Iris pigment epithelial cell (primary cell): ENCODE measurements at places on chromosomes 4 and X.

- no peak for DNase-seq
These were observed 30.1 kb downstream of the PDHA2 start for GRCh38 chr4:95869961-95870500.

GRCh38 chr4:48665555-48666186 is 114.4 kb downstream of the FRYL start:
- DNase-seq = peak; percentile 29

DNA sequence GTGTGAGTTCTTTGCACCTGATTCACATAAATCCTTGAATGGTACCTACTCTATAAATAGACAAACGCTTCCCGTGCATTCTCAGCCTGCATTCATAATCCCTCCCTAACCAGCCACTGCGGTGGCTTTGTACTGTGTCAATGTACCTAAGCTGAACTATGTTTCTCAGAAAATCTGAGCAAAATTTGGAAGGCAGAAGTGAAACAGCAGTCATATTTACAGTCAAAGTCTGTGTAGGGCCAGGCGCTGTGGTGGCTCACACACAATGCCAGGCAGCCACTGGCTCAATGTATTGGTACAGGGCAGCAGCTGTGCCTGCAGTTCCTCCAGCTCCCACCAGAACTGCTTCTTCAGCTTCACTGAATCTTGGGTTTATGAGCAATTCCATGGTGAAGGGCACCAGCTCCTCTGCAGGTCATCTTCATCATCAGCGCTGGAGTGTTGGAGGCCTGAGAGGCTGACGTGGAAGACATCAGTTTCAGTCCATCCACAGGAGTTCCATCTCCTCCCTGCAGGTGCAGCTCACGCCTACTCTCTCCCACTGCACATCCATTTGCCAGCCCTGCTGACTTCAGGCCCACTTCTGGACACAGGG is 32.3 kb upstream of the IRF2 start:
- no peak for DNase-seq

DNA sequence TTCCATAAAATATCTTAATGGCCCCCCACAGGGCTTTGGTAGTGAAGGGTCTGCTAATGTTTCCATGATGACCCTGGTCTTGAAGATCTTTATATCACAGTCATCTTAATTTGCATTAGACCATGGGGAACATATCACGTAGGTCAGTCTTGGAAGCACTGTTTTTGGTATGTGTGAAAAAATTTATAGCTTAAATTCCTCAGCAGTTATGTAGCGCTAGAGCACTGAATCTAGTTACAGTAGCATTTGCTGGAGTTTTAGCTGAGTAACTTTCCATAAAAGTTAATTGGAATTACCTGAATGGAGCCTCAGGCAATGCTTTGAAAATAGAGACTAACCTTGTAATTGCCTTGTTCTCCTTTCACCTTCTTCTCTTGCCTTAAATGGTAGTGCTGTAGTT is 648.8 kb downstream of the IQCM start:
- DNase-seq = peak; percentile 28

DNA sequence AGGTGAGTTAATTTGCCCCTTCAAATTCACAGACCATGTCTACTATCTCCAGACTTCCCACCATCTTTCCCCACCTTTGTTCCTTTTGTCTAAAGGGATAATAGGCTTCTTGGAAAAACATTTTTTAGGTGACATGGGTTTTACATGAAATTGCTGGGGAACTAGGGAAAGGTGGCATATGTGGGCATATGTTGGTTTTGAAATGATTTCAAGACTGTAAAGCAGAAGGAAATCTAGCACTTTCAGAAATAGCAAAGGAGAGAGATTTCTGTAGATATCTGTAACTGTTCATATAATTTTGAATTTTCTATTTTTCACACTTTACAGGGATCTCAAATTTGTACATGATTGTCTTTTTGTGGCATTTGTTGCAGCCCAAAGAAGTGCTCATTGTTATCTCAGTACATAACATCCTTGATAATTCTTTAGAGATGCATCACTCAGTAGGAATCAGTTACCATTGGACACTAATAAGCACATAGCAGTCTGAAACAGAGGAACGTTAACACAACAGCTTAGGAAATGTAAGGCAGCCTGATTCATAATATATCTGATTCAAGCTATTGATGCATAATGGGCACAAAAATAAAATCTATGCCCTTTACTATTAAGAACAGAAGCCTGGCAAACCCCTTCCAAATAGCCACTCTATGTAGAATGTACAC is 659.7 kb downstream of the CENPC start:
- peak; percentile 1 for DNase-seq

GRCh38 chrX:872090-872489 is 241.5 kb downstream of the SHOX start:
- DNase-seq = no peak

DNA sequence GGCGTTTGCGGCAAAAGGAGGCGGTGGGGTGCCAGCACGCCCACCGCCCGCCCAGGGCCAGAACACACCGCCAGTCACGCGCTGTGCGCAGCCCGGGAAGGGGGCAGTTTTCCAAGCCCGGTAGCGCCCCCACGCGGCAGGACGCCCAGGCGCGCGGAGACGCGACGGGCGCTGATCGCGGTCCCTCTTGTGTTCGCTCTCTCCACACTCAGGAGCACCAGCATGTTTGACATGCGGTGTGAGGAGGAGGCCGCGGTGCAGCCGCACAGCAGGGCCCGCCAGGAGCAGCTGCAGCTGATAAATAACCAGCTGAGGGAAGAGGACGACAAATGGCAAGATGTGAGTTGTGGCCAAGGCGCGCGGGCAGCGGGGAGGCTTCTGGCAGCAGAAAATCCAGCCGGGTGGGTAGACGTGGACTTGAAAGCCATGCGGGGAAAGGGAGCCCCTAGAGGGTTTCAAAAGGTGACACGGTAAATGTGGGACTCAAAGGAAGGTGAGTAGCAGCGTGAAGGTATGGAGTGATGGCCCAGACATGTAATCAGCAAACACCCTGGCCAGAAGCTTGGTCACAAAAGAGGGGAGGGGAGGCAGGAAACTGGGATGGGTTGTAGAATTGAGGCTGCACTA is 104.1 kb downstream of the PHOX2B start:
- peak; percentile 54 for DNase-seq

DNA sequence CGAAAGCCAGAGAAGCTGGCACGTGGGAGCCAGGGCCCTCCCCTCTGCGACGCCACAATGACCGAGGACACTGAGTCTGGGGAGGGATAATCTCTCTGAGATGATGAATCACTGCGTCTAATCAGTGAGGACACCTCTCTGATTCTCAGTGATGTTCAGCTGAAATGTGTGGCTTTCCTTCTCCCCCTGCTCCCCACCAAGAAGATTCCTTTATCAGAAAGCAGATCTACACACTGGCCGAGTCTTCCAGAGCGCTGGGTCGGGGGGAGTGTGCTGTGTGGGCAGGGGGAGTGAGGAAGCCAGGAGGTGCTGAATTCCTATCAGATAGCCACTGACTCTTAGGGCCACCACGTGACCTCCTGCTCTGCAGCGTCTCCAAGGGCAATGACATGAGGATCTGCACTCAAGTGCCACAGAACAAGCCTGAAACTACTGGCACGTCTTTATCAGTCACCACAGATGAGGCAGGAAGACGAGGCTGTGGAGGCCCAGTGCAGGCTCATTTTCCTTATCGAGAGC is 89.2 kb downstream of the GATB start:
- no peak for DNase-seq

- DNase-seq = no peak
These were observed 90.2 kb upstream of the SOD3 start for GRCh38 chr4:24705016-24705753.

DNA sequence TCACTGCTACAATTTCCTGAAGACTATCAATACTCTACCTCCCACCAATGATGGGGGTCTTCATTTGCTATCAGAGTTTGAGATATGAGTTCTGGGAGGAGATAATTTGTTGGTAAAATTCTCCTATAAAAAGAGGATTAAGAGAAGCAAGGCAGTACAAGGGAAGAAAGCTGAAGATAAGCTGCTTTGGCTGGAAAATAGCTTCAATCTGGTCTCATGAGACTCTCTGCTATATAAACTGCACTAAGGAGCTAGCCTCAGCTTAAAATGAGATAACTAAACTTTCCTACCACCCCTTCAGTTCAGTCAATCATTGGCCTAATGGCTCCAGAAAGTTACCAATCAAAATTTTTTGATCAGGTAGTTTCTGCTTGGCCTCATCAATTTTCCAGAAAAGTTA is 2105.0 kb downstream of the ARAP2 start:
- no peak for DNase-seq

DNA sequence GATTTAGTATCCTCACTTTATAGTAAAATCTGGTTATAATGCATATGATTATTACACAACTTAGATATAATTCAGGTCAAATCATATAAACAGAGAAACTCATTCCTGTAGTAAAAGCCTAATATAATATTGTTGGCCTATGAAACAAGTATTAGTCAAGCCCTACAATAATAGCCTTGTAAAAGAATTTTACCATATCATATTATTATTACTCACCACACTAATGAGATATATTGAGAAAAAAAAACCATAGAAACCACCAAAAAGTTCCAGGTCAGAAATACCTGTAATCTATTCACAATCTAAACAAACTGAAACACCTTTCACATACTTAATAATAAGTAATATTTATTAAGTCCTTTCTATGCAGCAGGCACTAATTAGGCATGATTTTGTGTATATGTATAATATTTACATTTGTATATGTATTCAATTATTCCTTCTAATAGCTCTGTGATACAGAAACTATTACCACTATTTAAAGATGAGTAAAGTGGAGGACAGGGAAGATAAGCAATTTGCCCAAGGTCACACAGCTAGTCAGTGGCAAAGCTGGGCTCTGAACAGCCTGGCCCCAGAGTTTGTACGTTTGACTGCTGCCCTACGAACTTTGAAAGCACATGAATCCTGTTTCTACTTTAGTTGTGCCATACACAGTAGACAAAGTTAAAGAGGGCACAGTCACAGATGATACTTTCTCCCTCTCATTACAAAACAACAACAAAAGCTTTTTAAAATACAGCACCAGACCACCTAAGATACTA is 9.0 kb downstream of the ZNF827 start:
- DNase-seq = no peak

DNA sequence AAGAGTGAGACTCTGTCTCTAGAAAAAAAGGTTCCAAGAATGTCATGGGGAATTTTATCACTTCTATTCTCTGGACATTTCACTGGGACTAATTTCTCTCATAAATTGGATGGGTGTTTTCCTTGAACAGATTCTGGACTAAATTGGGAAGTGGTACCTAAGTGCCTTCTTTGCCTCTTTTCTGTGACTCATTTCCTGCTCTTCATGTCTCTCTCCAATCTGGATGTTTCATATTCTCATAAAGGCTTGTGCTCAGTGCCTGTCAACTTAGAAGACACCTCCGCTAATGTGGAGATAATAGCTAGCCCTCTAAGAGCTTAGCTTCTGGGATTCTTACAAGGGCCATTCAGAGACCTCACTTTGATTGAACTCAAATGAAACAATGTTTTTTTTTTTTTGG is 38.0 kb upstream of the IGFBP7 start:
- no peak for DNase-seq

DNA sequence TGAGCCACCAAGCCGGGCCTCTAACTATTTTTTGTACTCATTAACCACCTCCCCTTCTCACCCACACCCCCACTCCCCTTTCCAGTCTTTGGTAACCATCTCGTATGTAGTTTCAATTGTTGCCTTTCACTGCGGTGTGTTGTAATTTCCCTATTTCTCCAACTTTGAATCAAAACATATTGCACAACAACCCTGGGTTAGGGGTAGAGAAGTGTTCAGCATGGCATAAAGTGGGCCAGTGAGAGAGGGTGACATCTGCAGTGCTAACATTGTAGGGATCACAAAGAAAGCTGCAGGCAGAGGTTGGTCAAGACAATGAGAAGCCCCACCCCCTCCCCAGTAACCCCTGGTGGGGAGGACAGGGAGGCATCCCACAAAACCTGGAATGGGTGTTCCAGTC is 92.7 kb downstream of the SPATA18 start:
- no peak for DNase-seq

DNA sequence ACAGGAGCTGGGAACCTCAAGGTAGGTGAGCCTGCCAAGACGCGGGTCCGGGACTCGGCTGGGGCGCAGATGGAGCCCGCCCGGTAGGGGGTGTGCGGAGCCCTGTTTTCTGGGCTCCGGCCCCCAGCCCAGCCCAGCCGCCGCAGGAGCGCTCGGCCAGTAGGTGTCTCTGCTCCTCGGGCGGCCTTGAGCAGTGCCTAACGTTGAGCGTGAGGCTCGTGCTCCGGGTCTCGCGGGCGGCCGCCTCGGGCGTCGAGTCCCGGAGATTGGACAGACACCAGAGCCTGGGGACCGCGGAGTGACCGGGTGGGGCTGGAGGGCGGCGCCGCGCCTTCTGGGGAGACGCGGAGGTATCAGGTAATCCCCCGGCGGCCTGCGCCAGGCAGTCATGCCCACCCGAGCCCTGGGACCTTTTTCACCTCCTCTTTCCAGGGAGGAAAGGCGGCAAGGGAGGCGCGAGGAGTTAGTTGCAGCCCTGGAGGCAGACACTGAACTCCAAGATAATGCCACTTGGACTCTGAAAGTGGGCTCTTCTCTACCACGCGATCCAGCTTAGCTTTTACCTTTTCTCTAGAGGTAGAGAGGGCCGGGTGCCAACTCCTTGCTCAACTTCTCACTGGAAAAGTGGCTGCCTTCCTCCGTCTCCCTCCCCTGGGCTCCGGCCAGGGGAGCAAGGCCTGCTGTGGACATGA is 14.5 kb upstream of the FGG start:
- peak; percentile 63 for DNase-seq

- DNase-seq = no peak
These were observed 6.8 kb upstream of the XAGE3 start for GRCh38 chrX:52874661-52875060.

DNA sequence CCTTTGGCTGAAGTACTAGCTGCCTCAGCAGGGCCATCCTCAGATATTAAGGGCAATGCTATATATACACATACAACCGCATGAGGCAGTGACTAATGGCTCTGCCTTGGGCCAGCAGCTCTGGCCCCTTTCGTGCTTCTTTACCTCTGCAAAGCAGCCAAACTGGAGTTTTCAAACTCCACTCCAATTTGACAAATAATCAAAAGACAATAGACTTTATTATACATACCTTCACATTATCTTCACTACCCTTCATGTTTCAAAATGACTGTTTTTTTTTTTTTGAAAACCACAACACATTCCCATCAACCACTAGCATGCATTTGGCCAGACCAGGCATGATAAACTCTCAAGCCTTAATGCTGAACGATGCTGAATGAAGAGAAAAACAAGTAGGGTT is 187.7 kb downstream of the ENOX2 start:
- peak; percentile 50 for DNase-seq
